ENCODE measurements at places on chromosomes 5 and 9.

- peak; percentile 41 for DNase-seq
Measured at GRCh38 chr9:131744720-131745201, 4.9 kb upstream of the RAPGEF1 start.

- no peak for DNase-seq
Measured at GRCh38 chr9:90018688-90019087, 413.9 kb downstream of the GADD45G start.

GRCh38 chr5:43840424-43841125, 237.6 kb downstream of the NNT start:
- DNase-seq, result no peak

GRCh38 chr9:122777935-122778627, 10.7 kb upstream of the OR5C1 start:
- DNase-seq, result no peak

DNA sequence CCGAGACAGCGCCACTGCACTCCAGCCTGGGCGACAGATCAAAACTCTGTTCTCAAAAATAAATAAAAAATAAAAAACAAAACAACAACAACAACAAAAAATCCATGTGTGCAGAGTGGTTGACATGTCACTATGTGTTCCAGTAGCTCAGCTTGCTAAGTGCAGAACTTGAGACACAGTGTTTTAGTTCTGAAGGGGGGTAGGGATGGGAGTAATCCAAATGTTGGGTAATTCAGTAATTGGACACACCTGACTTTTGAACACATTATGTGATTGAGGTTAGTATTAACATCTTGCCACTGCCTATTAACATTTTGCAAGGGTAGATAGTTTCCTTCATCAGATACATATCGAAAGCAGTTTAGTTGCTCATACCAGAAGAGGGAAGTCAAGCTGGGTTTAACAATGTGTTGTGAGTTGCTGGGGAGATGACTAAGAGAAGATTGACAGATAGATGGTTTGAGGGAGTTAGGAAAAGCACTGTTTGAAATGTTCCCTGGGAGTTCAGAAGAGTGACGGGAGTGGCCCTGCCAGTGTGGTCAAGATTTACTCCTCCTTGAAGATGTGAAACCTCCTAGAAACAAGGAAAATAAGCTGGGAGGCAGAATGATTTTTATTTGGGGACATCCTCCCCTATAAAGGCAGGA, 928 bp downstream of the HACD4 start:
- peak; percentile 94 for DNase-seq
